K562 (cell line): ENCODE measurements at places on chromosomes 11 and 22. TPM values are rescaled to one million over a fixed set of nuclear protein-coding genes. Genes with fewer than 3 reads are reported as not detected.

DNA sequence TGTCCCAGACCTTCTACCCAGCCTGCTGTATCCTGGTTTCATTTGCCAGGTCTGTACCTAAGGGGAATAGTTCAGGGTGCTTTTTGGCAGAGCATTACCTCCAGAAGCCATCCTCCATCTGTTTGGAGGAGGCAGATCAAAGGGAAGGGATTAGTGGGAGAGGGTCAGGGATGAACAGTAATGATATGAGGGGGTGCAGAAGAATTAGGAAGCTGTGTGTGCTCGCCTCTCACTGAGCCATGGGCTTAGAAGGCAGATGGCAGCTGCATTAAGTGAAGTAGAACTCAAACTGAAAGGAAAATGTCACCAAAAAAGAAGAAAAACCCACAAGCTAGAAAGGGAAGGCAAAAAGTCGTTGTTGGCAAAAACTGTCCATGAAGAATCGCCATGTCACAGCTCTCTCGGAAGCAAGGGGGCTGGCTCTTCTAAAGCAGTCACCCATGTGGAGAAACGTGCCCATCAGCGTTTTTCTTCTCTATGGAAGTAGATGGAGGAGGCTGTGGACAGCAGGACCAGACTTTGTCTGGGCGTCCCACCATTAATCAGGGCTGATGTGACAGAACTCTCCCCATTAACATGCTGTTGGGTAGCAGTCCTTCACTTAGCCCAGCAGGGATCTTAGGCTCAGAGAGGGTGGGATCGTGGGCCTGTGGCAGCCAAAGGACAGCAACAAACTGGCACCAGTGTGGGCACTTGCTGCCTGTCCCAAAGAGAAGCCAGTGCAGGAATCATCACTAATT is 46.8 kb downstream of the CEP164 start:
- no peak for DNase-seq
- H3K36me3 ChIP-seq: peaks cover 4% of the 10 kb centered on the region; the same call in 1 of the 3 replicates
- no peak overlapping the region for H3K4me3 ChIP-seq
- H3K4me1 ChIP-seq: no peaks in the 10 kb centered on the region
- no peak overlapping the region for H3K27ac ChIP-seq
- H3K27me3 ChIP-seq: no peaks in the 10 kb centered on the region

DNA sequence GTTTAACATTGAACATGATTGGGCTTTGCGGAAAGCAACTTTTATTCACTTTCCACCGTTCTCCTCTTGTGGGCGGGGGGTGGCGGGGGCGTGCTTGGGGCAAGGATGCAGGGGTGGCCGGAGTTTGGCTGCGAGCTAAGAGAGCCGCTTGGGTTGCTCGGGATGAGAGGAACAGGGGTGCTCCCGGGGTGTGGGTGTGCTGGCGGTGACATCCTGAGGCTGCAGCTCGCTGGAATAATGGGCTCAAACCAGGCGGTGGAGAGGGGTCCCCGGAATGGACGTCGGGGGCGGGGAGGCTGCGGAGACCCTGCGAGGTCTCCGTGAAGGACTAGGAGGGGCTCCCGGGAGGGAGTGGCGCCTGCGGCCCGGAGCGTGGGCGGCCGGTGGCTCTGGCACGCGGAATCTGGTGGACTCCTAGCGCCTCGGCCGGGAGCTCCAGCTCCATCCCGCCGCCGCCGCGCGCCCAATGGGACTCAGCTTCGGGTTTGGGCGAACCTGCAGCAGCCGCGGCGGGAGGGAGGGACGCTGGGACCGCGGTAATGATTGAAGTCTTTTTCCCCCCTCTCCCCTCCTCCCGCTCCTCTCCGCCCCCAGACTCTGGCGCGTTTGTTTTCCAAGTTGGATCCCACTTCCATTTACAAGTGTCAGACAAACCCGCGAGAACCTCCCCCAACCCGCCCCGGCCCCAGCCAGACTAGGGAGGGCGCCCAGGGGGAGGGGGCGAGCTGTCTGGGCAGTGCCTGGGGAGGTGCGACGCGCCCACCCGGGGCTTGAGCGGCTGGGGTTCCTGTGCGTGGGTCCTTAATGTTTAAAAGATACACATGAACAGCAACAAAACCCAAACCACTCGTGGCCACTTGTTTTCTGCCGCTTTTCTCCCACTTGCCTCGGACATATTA is 2.0 kb downstream of the FAT3 start:
- H3K27ac ChIP-seq: no peak overlapping the region
- no peaks in the 10 kb centered on the region for H3K4me1 ChIP-seq
- no peak for DNase-seq
- H3K27me3 ChIP-seq: no peaks in the 10 kb centered on the region

DNA sequence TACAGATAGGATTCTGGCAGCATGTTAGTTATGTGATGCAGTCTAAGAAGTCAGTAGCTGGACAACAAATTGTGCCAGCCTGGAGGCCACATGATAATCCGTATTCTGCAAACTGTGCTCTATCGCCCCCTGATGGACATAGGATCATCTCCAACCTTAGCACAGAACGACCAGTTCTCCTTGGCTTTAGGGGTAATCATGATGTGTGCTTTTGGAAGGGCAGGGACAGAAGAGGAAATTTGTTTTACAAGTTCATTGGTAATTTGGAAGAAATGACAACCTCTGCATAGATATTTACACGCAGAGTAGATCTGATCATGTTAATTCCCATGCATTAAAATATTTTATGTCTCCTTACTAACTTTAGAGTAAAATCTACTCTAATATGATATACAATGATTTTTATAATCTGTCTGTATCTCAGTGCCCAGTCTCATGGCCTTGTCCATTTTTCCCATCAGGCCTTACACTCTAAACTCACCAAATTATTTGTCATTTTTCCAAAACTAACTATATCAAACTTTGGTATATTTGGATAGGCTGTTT is 12.1 kb downstream of the OR10D3 start:
- no peak overlapping the region for H3K4me3 ChIP-seq
- H3K27ac ChIP-seq: no peak overlapping the region
- H3K36me3 ChIP-seq: peaks cover 9% of the 10 kb centered on the region; the same call in 2 of the 3 replicates
- no peaks in the 10 kb centered on the region for H3K27me3 ChIP-seq
- DNase-seq: peak; percentile 58

Gene SPTBN2
- total RNA-seq: 50.0 and 55.6 TPM in 2 replicates

Gene SCN2B
- not detected in 2 replicates for total RNA-seq

DNA sequence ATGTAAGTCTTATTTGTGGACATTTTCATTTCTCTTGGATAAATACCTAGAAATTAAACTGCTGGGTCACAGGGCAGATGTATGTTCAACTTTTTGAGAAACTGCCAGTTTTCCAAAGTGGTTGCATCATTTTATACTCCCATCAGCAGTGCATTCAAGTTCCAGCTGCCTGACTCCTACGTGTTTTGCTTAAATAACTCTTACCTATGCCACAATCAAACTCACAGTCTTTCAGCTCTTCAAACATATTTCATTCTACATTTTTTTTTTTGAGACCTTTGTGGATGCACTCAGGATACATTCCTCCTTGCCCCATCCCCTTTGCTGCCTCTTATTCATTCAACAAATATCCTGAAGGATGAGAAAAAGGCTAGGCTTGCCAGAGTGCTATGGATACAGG is 9.2 kb downstream of the TCF20 start:
- peaks cover 6% of the 10 kb centered on the region; the same call in 1 of the 3 replicates for H3K36me3 ChIP-seq
- H3K27me3 ChIP-seq: no peaks in the 10 kb centered on the region
- no peaks in the 10 kb centered on the region; the same call in 1 of the 2 replicates for H3K4me1 ChIP-seq
- no peak for DNase-seq
- no peak overlapping the region for H3K4me3 ChIP-seq
- H3K27ac ChIP-seq: no peak overlapping the region

DNA sequence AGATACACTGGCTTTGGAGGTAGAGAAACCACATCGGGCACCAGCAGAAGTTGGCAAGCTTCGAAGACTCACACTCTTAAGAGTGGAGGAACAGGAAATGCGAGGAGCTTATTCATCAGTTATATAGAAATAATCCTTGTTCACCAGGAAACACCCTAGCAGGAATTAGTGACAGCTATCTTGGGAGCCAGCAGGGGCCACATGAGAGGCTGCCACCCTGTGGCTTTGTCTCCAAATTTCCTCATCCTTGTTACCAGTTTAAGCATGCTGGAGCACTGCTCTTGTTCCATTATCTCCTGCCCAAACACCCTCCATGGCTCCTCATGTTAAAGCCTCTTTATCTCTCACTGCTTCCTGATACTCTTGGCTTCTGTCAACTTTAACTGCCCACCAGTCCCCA is 131.0 kb downstream of the PLEKHA7 start:
- H3K27ac ChIP-seq: no peak overlapping the region
- peaks cover 14% of the 10 kb centered on the region for H3K27me3 ChIP-seq
- H3K4me3 ChIP-seq: no peak overlapping the region
- peaks cover 6% of the 10 kb centered on the region; the same call in 2 of the 3 replicates for H3K4me1 ChIP-seq

Gene MAPK8IP1
- 6.6 and 6.9 TPM in 2 replicates for total RNA-seq

DNA sequence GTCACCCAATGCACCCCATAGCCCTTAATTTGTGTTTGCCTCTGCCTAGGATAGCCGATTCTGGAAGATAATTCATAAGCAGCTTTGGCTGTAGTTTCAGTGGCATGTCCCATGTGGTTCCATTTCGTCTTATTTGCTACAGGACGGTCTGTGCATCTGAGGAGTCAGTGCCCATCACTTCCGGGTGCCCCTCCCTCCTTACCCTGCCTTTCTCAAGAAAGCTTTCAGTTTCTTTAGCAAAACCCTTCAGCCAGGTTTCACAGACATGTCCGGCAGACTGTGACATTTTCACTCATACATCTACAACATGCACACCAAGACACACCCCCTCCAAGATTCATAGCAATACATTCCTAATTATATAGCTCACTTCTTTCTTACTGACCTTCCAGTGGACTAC is 14.3 kb downstream of the TP53AIP1 start:
- H3K4me1 ChIP-seq: no peaks in the 10 kb centered on the region
- H3K27ac ChIP-seq: no peak overlapping the region
- peaks cover 7% of the 10 kb centered on the region; the same call in 1 of the 2 replicates for H3K27me3 ChIP-seq
- H3K36me3 ChIP-seq: no peaks in the 10 kb centered on the region

DNA sequence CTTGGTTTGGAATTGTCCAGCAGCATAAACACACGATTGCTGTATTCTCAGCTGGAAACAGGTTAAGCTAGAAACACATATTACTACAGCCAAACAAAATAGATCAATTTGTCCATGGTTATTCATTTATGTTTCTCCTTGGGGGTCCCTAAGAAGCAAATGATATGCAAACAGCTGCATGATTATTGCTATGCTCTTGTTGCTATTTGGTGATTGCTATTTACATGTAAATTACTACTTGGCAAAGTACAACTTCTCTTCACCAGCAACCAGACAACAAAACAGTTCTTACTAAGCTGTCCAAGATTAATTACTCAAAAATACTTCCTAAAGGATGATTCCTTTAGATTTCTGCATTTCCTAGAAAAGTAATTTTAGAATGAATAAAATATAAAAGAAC is 567.9 kb upstream of the ARHGAP42 start:
- H3K36me3 ChIP-seq: no peaks in the 10 kb centered on the region
- no peak for DNase-seq
- no peak overlapping the region for H3K4me3 ChIP-seq
- no peaks in the 10 kb centered on the region for H3K27me3 ChIP-seq
- no peaks in the 10 kb centered on the region for H3K4me1 ChIP-seq

Gene NUP50
- total RNA-seq: 83.7 and 84.2 TPM in 2 replicates

Gene NAT10
- 125 and 127 TPM in 2 replicates for total RNA-seq
